Bronchial epithelial cell (primary cell): ENCODE measurements at places on chromosomes 2 and 18. TPM values are rescaled to one million over a fixed set of nuclear protein-coding genes. Genes with fewer than 3 reads are reported as not detected.

Gene SDC1
- total RNA-seq, result 1,084 and 1,308 TPM in 2 replicates

DNA sequence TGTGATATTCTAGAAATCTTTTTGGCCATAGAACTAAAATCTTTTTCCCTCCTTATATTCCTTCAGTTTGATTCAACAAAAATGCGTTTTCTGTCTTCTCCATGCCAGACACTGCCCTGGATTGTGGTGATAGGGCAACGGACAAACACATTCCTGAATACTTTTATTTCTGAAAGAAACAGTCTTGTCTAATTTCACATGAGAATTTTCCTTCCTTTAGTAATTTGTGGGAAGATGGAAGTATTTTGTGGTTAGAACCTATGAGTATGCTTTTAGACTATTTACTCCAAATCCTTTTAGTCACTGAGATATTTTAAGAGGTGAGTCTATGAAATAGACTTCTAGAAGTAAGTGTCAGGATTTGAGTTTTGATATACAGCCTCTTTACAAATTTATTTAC is 49.6 kb downstream of the COL5A2 start:
- DNase-seq, result peak; percentile 7

Gene KCNIP3
- under 0.01 and 0.51 TPM in 2 replicates for total RNA-seq

DNA sequence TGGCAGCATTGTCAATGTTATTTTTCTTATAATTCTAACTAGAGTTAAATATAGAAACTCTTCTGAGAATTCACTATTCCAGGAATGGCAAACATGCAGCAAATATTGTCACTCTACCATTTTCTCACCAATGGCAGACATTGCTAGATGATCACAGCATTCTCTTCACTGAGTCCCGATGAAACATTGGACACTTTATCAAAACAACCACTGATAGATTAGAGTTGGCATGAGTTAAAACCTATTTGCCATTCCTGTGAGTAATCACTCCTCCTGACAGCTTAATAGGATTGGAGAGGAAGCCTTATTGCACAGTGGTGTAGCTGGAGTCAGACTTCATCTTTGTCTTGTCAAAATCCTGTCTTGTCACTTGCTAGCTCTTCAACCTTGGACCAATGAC is 163.9 kb upstream of the THUMPD2 start:
- no peak for DNase-seq

DNA sequence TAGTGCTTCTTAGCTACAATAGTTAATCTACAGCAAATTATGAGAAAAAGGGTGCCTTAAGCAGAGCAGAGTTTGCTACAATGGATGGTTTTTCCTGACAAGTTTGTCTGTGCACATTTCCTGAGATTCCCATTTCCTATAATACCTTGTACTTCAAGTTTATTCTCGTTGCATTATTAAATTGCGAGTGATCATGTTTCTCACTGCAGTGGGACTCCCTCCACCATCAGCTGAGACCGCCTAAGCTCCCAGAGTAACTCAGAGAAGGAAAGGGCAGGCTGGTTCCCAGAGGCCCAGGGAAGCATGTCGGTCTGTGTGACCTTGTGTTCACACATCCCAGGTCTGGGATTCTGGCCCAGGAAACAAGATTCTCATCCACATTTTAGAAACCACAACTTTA is 162.1 kb downstream of the ARL4C start:
- DNase-seq, result no peak

GRCh38 chr2:44793322-44793870 is 148.1 kb upstream of the SIX3 start:
- peak; percentile 47 for DNase-seq

DNA sequence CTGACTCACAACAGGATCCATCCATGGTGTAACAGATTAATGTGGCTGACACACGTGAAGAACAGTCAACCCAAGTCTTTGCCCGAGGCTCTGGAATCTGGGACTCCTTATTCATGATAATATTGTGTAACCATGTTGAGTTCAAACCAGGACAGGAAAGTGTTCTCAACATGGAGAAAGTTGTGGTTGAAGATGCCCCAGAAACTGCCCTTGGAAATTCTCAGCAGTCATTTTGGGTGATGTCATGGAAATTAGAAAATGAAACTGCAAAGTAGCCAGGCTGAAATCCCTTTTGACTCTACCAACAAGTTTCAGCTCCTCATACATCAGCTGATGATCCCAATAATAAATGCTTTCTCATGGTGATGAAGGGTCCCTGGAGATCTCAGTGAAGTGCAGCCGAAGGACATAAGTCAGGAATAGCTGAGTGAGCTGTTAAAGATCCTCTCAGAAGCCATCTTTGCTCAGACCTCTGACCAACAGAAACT is 307.7 kb downstream of the TNS1 start:
- DNase-seq, result peak; percentile 82

DNA sequence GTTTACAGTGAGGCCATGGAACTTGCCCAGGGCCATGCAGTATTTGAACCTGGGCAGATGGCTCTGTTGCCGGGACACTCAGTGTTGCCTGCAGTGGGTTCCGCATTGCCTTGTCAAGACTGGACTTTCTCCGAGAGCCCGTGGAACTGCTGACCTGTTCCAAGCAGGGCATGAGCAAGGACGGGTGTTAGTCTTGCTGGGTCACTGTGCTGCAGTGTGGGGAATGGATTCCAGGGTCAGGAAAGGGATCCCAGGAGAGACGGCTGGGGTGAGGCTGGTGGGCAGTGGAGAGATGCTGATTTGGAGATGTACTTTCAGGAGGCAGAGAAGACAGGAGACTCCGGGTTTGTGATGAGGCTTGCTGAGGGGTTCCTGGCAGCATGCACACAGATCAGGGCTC is 348.7 kb upstream of the HS6ST1 start:
- no peak for DNase-seq

- DNase-seq, result peak; percentile 84
Measured at GRCh38 chr2:217652761-217653639, 349.8 kb downstream of the TNS1 start.

DNA sequence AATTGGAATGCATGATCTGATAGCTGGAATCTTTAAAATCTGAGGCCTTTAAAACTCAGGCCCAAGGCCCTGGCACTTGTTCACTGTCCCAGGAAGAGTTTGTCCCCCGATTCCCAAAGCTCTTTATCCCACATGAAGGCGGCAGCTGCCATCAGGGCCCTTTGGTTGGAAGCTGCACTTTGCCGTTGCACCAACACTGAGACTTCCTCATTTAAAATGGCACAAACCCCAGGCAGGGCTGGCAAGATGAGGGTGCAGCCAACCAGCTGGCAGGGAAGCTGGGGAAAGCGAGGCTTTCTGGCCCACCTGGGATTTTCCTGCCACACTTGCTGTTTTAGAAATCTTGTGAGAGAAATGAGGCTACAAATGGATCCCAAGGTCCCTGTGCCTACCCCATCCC is 6.3 kb downstream of the FLACC1 start:
- no peak for DNase-seq

- DNase-seq, result peak; percentile 19
Measured at GRCh38 chr2:84526562-84526961, 10.3 kb downstream of the DNAH6 start.

- no peak for DNase-seq
Measured at GRCh38 chr2:28336982-28337627, 55.6 kb upstream of the FOSL2 start.

Gene GALNT3
- 56.7 and 59.5 TPM in 2 replicates for total RNA-seq

- no peak for DNase-seq
Measured at GRCh38 chr2:213247566-213247965, 36.7 kb upstream of the SPAG16 start.

- DNase-seq, result no peak
Measured at GRCh38 chr2:42457011-42457410, 36.8 kb downstream of the KCNG3 start.

DNA sequence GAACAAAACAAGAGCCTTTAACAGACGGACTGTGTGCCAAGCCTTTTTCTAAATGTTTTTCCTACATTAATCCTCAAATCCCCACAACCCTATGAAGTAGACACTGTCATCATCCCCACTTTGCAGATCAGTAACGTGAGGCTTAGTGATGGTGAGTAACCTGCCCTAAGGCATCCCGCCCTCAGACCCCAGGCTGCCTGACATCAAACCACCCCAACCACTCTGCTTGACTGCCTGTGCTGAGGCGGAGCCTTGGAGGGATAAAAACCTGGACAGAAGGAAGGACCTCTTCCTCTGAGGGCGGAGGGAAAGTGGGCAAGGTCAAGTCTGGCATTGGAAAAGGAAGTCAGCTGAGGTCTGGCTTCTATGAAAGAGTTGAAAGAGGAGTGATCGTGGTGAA is 104.6 kb downstream of the SP3 start:
- no peak for DNase-seq

DNA sequence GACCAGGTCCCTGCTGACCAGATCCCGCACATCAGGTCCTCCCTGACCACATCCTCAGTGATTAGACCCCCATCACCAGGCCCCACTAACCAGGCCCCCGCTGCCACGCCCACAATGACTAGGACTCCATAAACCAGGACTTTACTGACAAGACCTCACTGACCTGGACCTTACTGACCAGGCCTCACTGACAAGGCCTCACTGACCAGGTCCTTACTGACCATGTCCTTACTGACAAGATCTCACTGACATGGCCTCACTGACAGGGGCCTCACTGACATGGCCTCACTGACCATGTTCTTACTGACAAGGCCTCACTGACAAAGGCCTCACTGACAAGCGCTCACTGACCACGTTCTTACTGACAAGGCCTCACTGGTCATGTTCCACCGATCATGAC is 107.9 kb upstream of the TEKT4 start:
- no peak for DNase-seq

DNA sequence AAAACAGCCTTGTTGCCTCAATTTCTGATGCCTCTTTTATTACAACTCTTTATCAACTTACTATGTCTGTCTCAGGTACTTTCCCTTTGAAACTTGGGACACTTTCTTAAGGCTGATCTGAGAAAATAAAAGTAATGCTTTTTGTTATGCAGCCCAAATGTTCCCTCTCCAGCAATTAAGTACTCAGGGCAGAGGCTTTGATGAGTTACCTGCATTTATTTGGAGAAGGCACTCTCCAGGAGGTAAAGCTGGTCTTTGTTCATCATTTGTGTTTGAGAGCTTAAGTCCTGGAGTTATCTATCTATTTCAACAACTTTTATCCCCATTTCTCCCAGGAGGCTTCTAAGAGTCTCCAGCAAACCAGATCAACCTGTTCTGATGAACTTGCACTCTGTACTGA is 259.2 kb downstream of the ASXL3 start:
- no peak for DNase-seq

GRCh38 chr2:88582030-88582429 is 45.2 kb downstream of the EIF2AK3 start:
- peak; percentile 37 for DNase-seq
